ENCODE measurements at places on chromosomes 4 and X. TPM values are rescaled to one million over a fixed set of nuclear protein-coding genes. Genes with fewer than 3 reads are reported as not detected.

TECRL gene
- not detected for total RNA-seq

PARM1 gene
- 0.61 TPM for total RNA-seq

SMPX gene
- total RNA-seq, result not detected

ANTXR2 gene
- 5.1 TPM for total RNA-seq

SOWAHD gene
- total RNA-seq, result not detected

GIMD1 gene
- total RNA-seq, result not detected

SHOX gene
- total RNA-seq, result not detected

EDNRA gene
- total RNA-seq, result 0.33 TPM

COL25A1 gene
- total RNA-seq, result not detected

MAP3K15 gene
- 2.0 TPM for total RNA-seq

TCP11X2 gene
- not detected for total RNA-seq

RTL9 gene
- total RNA-seq, result 0.07 TPM

SMIM10 gene
- total RNA-seq, result 0.14 TPM

CTAG1B gene
- total RNA-seq, result not detected

NDNF gene
- not detected for total RNA-seq

SPIN2A gene
- 0.15 TPM for total RNA-seq

Measured in A549 treated with DMSO at 1 μM for 4 hours (cell line).